Uterus (tissue), 4 donors: ENCODE measurements at places on chromosomes 5 and 9. TPM values are rescaled to one million over a fixed set of nuclear protein-coding genes. Genes with fewer than 3 reads are reported as not detected.

DNA sequence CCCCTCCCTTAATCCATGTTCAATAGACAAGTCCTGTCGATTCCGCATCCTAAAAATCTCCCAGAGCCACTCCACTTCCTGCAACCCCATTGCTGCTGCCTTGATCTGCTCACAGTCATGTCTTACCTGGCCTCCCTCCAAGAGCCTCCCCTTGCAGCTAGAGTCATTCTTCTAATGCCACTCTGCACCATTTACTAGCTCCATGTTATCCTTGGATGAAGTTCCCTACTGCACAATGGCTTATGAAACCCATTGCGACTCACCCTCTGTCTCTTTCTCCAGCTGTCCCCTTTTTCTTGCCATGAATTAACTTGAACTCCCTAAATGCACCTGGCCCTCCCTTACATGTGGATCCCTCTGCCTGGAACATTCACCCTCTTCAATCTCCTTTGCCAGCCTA is 39.5 kb downstream of the MEGF10 start:
- H3K27me3 ChIP-seq: no peaks in the 10 kb centered on the region
- H3K36me3 ChIP-seq: no peaks in the 10 kb centered on the region
- H3K4me1 ChIP-seq: no peaks in the 10 kb centered on the region
- H3K4me3 ChIP-seq: no peak overlapping the region
- no peak for DNase-seq

DNA sequence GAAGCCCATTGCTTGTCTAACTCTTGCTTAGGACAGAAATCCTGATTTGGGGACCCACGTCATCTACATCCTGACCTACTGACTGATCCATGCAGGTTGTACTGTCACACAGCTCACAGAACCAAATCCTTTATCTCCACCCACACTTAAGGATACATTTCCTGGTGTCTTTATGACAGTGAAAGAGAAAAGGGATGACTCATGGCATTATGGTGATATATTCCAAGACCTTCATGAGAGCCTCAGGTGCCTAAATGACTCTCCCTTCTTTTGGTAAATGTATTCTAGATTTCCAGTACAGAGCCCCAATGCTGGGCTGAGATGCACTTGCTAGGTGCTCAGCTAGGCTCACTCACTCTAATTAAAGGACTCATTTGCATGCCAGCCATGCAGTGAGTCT is 26.0 kb upstream of the DMRT2 start:
- no peaks in the 10 kb centered on the region for H3K36me3 ChIP-seq
- no peaks in the 10 kb centered on the region for H3K27me3 ChIP-seq
- H3K4me3 ChIP-seq: no peak overlapping the region
- no peak overlapping the region for H3K27ac ChIP-seq

- H3K4me3 ChIP-seq: no peak overlapping the region
- H3K4me1 ChIP-seq: no peaks in the 10 kb centered on the region
- no peaks in the 10 kb centered on the region for H3K27me3 ChIP-seq
- DNase-seq: no peak
These were observed 188.2 kb downstream of the CRB2 start for GRCh38 chr9:123544007-123544827.

DNA sequence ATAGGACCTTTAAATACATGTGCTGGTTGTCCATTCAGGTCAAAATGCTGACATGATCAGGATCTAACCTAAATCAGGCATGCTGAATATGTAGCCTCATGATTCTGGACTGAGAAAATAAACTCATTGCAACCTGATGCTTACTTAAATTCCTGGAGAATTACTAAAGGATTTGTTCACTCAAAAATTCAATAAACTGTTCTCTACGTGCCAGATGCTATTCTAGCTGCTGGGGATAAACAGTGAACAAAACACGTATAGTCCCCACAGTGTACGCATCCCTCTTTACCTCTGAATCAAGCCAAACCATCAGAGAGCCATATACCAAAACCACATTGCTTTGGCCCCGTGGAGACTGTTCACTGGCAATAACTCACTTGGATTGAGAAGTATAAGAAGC is 6.1 kb downstream of the SCAI start:
- no peaks in the 10 kb centered on the region for H3K27me3 ChIP-seq
- H3K4me1 ChIP-seq: no peaks in the 10 kb centered on the region
- no peak overlapping the region for H3K27ac ChIP-seq
- H3K36me3 ChIP-seq: no peaks in the 10 kb centered on the region
- no peak for DNase-seq

DNA sequence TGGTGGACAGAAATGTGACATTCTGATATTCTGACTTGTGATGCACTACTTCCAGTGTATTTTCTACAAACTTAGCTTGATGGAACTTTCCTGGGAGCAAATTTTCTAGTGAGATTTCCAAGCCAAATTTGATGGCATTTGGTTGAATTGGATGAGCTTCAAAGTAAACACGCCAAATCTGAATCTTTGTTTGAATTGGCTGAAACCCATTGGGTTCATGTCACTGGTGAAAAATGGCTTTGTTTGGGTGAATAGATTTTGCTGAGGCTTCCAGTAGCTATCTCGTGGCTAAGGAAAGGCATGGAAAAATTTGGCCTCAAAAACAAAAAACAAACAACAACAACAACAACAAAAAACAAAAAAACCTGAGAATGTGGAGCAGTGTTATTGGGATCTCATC is 271.1 kb upstream of the RPS23 start:
- H3K27me3 ChIP-seq: no peaks in the 10 kb centered on the region
- no peak overlapping the region for H3K27ac ChIP-seq
- no peaks in the 10 kb centered on the region for H3K4me1 ChIP-seq

GRCh38 chr5:130155345-130156011 is 251.2 kb downstream of the CHSY3 start:
- no peak overlapping the region for H3K27ac ChIP-seq
- no peak for DNase-seq
- H3K36me3 ChIP-seq: no peaks in the 10 kb centered on the region
- no peaks in the 10 kb centered on the region for H3K4me1 ChIP-seq
- no peaks in the 10 kb centered on the region for H3K27me3 ChIP-seq

DNA sequence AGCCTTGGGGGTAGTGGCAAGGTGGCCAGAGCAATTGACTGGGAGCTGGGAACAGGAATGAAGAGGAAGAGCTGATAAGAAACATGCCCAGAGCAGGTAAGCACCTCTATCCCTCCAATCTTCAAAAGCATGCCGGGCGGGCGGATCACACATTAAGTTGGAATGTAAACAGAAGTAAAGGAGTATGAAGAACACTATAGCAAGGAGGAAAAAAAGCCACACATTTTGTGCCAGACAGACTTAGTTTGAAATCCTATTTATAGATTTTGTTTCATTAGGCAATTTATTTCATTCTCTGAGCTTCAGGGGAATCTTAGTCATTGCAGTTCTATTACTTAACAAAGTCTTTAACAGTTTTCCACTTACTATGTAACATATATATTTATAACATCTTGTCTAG is 173.9 kb upstream of the TNC start:
- no peaks in the 10 kb centered on the region for H3K4me1 ChIP-seq
- DNase-seq: no peak
- H3K36me3 ChIP-seq: no peaks in the 10 kb centered on the region
- H3K27me3 ChIP-seq: no peaks in the 10 kb centered on the region
- no peak overlapping the region for H3K4me3 ChIP-seq
- H3K27ac ChIP-seq: no peak overlapping the region

DNA sequence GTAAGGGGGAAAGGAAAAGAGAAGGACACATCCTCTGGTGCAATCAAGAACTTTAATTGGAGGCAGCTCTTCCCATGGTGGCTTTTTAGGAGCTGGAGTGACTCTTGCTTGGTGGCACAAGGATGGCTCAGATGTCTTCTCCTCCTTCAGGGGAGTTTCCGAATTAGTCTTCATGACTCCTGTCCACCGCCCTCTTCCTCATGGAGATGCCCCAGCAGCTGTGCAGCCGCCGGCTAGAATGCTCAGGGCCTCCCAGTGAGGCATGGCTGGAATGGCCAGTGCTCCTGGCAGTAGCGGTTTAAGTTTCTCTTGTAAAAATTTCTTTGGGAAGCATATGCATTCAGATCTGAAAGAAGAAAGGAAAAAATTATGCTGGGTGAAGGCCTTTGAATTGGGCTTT is 8.8 kb upstream of the TEX53 start:
- no peaks in the 10 kb centered on the region for H3K27me3 ChIP-seq
- no peaks in the 10 kb centered on the region for H3K4me1 ChIP-seq
- no peak overlapping the region for H3K4me3 ChIP-seq

DNA sequence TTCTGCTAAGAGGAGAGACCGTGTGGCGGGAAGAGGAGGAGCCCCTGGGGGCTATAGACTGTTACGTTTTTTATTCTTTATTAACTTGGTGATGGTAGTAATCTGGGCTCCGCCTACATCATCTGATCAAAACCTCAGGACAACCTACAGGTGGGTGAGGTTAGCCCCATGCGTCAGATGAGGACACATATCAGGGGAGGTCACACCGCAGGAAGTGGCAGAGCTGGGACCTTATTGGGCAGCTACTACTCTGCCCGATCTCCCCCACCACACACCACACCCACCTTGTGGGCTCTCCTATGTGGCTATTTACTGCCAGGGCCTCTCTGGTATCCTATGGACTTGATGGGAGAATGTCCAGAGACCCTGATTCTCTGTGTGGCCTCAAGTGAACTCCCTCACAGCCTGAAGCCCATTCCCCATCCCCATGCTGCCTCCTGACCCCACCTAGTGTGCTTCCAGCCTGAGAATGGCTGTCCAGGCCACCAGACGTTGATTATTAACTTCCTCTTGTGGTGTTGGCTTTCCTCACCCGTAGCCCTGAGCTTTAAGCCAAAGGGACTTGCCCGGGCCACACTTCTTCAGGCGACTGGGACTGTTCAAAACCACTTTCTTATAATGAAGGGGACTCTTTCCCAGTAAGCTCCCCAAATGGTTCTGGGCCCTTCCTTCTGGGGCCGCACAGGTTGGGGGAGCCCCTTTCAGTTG is 8.2 kb downstream of the UNC5A start:
- DNase-seq: no peak
- peaks cover 6% of the 10 kb centered on the region for H3K4me1 ChIP-seq
- H3K36me3 ChIP-seq: no peaks in the 10 kb centered on the region
- H3K4me3 ChIP-seq: no peak overlapping the region
- H3K27ac ChIP-seq: no peak overlapping the region
- H3K27me3 ChIP-seq: no peaks in the 10 kb centered on the region

The HDAC3 gene
- total RNA-seq: 60.8 TPM

The SEC16A gene
- total RNA-seq: 40.7 TPM

The GARNL3 gene
- 79.3 TPM for total RNA-seq

The C6 gene
- total RNA-seq: 2.0 TPM

The CDO1 gene
- total RNA-seq: 11.3 TPM

The ZDHHC12 gene
- total RNA-seq: 0.59 TPM

The OSTF1 gene
- total RNA-seq: 33.2 TPM

The TUSC1 gene
- 36.4 TPM for total RNA-seq

The ZNG1F gene
- 8.5 TPM for total RNA-seq

The SPATA31C2 gene
- not detected for total RNA-seq

The RNF208 gene
- total RNA-seq: not detected
